Sigmoid colon (tissue), 7 donors: ENCODE measurements at places on chromosomes 4 and X. TPM values are rescaled to one million over a fixed set of nuclear protein-coding genes. Genes with fewer than 3 reads are reported as not detected.

The TKTL2 gene
- not detected for total RNA-seq

The STK32B gene
- total RNA-seq = 2.5 TPM

The RAB39B gene
- total RNA-seq = 0.54 TPM

The XAGE1B gene
- total RNA-seq = not detected

The GAGE12J gene
- not detected for total RNA-seq

The CDX4 gene
- total RNA-seq = not detected

The S100P gene
- not detected for total RNA-seq

The NXF3 gene
- total RNA-seq = 1.2 TPM

The KLHL4 gene
- total RNA-seq = 2.1 TPM

The TMSB15B gene
- 4.4 TPM for total RNA-seq

The TMPRSS11E gene
- total RNA-seq = not detected

GRCh38 chr4:67556436-67556835, 2.1 kb upstream of the STAP1 start:
- H3K27ac ChIP-seq = no peak overlapping the region
- H3K4me3 ChIP-seq = no peak overlapping the region
- DNase-seq = no peak
- no peaks in the 10 kb centered on the region for H3K36me3 ChIP-seq
- no peaks in the 10 kb centered on the region for H3K27me3 ChIP-seq

GRCh38 chr4:184174571-184175488, 42.8 kb downstream of the ENPP6 start:
- no peak overlapping the region for H3K27ac ChIP-seq
- no peaks in the 10 kb centered on the region for H3K27me3 ChIP-seq
- H3K36me3 ChIP-seq = no peaks in the 10 kb centered on the region
- no peaks in the 10 kb centered on the region for H3K4me1 ChIP-seq
- no peak for DNase-seq

DNA sequence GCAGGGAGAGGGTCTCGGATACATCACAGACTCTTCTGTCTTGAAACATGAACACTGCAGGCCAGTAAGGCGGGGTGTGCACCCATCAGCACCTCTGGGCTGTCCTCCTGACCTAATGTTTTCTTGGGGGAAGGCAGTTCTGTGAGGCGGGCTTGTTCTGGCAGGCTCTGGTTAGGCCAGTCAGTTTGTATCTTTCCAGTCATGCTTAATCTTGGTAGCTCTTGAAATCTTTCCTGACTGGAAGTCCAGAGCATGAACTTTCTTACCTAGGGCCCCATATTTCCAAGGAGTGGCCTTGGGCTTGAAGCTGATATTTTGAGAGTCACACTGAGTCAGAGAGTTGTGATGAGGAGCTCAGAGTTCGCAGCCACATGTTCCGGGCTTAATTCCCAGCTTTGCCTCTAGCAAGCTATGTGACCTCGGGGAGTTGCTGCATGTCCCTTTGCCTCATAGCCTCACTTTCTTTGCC, 54.2 kb upstream of the RASSF6 start:
- no peaks in the 10 kb centered on the region for H3K27me3 ChIP-seq
- no peaks in the 10 kb centered on the region for H3K36me3 ChIP-seq
- no peak overlapping the region for H3K27ac ChIP-seq

DNA sequence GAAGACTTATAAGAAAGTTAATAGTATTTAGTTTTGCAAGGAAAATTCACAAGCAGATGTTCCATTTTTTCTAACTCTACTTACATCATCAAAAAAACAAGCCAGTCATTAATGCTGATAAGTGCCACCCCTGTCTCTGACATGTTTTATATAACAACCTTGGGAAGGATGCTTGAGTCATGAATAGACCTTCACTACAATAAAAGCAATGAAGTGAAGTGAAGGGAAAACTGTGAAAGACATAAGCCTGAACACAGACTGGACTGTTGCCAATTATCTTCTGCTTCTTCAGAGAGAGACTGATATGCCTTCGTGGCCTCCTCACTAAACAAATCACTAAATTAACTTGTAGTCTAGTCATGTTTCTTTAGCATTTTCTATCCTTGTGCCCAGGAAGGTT, 353.2 kb downstream of the PDHA2 start:
- no peaks in the 10 kb centered on the region for H3K4me1 ChIP-seq
- DNase-seq = no peak
- H3K36me3 ChIP-seq = no peaks in the 10 kb centered on the region
- no peak overlapping the region for H3K27ac ChIP-seq
- no peak overlapping the region for H3K4me3 ChIP-seq

- H3K27ac ChIP-seq = no peak overlapping the region
- H3K4me3 ChIP-seq = no peak overlapping the region
- no peak for DNase-seq
- H3K4me1 ChIP-seq = no peaks in the 10 kb centered on the region
These were observed 734.1 kb upstream of the TENM3 start for GRCh38 chr4:181509073-181509472.

DNA sequence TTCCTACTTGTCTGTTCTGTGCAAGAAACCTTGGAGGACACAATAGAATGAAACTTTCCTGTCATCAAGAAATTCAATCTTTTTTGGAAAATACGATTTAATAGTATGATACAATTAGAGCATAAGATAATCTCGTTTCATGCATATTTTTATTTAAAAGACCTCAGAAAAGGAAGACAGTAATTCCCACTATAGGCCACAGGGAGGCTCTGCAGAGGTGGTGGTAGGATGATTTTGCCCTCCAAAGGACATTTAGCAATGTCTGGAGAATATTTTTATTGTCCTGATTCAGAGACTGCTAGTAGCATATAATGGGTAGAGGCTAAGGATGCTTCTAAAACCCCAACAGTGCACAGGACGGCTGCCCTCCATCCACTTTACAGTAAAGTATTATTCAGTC, 68.7 kb downstream of the PAK3 start:
- no peak overlapping the region for H3K4me3 ChIP-seq
- no peak overlapping the region for H3K27ac ChIP-seq
- DNase-seq = no peak
- no peaks in the 10 kb centered on the region for H3K4me1 ChIP-seq
- no peaks in the 10 kb centered on the region for H3K27me3 ChIP-seq

GRCh38 chrX:84340968-84341367, 153.0 kb upstream of the RPS6KA6 start:
- no peaks in the 10 kb centered on the region for H3K36me3 ChIP-seq
- H3K27me3 ChIP-seq = no peaks in the 10 kb centered on the region
- H3K4me1 ChIP-seq = no peaks in the 10 kb centered on the region
- DNase-seq = no peak
- no peak overlapping the region for H3K27ac ChIP-seq

DNA sequence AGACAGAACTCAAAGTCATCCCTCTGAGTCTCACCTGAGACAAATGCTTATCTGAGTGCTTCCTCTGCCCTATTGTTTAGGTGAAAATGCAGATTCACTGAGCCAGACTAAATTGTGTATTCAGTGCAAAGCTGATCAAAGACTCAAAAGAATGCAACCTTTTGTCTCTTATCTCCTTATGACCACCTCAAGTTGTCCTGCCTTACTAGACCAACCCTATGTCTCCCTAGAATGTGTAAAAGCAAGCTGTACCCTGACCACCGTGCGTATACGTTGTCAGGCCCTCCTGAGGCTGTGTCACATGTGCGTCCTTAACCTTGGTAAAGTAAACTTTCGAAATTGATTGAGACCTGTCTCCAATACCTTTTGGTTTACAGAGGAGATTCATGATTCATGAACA, 63.6 kb upstream of the SH3RF1 start:
- H3K4me1 ChIP-seq = no peaks in the 10 kb centered on the region
- no peak overlapping the region for H3K27ac ChIP-seq
- no peak for DNase-seq
- no peaks in the 10 kb centered on the region for H3K36me3 ChIP-seq
- H3K27me3 ChIP-seq = no peaks in the 10 kb centered on the region

DNA sequence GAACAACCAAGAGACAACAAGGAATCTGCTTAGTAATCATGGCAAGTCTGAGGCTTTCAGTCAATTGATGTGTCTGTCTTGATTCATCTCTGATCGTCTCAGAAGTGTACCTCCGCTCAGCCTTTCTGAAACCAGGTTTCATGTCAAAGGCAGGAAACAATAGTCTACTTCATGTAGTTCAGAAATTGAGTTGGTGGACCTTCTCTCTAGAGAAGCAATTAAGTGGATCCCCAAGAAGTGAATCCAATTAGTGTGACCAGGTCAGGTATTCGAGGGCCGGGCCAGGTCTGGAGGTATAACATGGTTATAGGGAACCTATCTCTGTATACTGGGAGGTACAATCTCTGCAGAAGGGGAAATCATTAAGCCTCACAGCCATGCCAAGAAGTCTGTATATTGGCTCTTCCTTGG, 32.0 kb downstream of the DAPP1 start:
- no peaks in the 10 kb centered on the region for H3K27me3 ChIP-seq
- H3K27ac ChIP-seq = no peak overlapping the region
- no peaks in the 10 kb centered on the region for H3K36me3 ChIP-seq
- H3K4me3 ChIP-seq = no peak overlapping the region
- no peak for DNase-seq
- H3K4me1 ChIP-seq = peaks cover 5% of the 10 kb centered on the region

GRCh38 chr4:37675587-37676290, 10.4 kb downstream of the RELL1 start:
- H3K4me1 ChIP-seq = no peaks in the 10 kb centered on the region
- H3K36me3 ChIP-seq = no peaks in the 10 kb centered on the region
- DNase-seq = no peak
- H3K27me3 ChIP-seq = no peaks in the 10 kb centered on the region

DNA sequence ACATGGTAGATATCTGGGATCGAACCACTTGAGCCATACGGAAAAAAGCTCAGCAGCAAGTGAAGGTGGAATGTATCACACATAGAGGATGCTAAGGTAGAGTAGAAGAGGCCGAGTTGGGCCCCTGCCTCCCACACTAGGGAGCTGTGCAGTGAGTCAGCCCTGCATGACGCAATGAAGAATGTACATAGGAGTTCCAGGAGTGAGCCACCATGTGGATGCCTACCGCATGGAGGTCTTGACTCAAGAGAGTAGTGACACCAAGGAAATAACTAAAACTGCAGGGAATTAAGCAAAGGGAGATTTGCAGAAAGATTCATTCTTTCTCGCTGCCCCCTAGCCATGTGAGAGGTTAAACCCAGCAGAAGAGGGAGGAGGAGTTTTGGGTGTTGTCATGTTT, 389.6 kb upstream of the IGFBP7 start:
- no peak for DNase-seq
- no peaks in the 10 kb centered on the region for H3K36me3 ChIP-seq
- H3K4me3 ChIP-seq = no peak overlapping the region
- H3K4me1 ChIP-seq = peaks cover 7% of the 10 kb centered on the region
- H3K27ac ChIP-seq = no peak overlapping the region

- H3K4me1 ChIP-seq = peaks cover 52% of the 10 kb centered on the region
- H3K27me3 ChIP-seq = no peaks in the 10 kb centered on the region
- H3K4me3 ChIP-seq = no peak overlapping the region
- H3K36me3 ChIP-seq = no peaks in the 10 kb centered on the region
- peak overlapping the region; percentile 67 for H3K27ac ChIP-seq
These were observed 13.3 kb upstream of the CD99 start for GRCh38 chrX:2677764-2678163.

DNA sequence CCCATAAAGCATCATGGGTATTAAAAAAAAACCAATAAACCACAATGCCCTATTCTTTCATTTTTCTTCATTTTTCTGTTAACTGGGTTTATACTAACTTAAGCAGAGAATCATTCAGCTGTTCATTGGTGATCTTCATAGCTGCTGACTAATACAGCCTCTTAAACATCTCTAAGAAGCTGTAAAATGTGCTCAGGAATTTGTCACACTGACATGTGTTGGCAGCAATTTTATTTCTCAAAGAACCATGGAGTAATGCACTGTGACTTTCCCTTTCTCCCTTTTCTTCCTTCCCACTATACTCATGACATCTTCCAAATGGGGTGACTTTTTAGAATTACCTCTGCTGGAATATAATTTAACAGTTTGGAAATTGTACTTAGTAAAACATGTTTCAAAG, 315.4 kb downstream of the ANTXR2 start:
- no peaks in the 10 kb centered on the region for H3K27me3 ChIP-seq
- DNase-seq = no peak
- peaks cover 34% of the 10 kb centered on the region for H3K4me1 ChIP-seq

GRCh38 chr4:147510962-147511668, 30.2 kb downstream of the EDNRA start:
- no peaks in the 10 kb centered on the region for H3K4me1 ChIP-seq
- DNase-seq = no peak
- no peak overlapping the region for H3K27ac ChIP-seq

GRCh38 chrX:130916636-130917422, 13.8 kb upstream of the ENOX2 start:
- H3K27ac ChIP-seq = no peak overlapping the region
- H3K4me3 ChIP-seq = no peak overlapping the region

- no peaks in the 10 kb centered on the region for H3K4me1 ChIP-seq
- H3K36me3 ChIP-seq = no peaks in the 10 kb centered on the region
- no peaks in the 10 kb centered on the region for H3K27me3 ChIP-seq
- DNase-seq = no peak
These were observed 28.0 kb upstream of the ATP6AP2 start for GRCh38 chrX:40552768-40553167.

DNA sequence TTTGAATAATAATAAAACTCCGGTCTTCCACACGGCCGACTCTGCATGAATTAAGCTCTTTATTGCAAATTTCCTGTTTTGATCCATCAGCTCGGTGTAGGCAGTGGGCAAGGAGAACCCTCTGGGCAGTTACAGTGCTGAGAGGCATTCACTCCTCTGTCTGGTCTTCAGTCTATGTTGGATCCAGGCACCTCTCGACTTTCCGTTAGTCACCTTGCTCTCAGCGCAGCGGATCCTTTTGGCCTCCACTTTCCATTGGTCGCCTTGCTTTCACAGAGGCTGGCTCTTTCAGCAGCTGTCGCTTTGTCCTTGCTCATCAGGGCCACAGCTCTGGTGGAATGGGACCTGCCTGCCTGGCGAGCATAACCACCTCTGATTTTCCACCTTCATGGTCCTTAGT, 52.9 kb downstream of the TRMT44 start:
- no peaks in the 10 kb centered on the region for H3K4me1 ChIP-seq
- no peaks in the 10 kb centered on the region for H3K27me3 ChIP-seq
- no peaks in the 10 kb centered on the region for H3K36me3 ChIP-seq
- H3K27ac ChIP-seq = no peak overlapping the region
- no peak overlapping the region for H3K4me3 ChIP-seq

GRCh38 chr4:20760053-20760452, 59.8 kb downstream of the PACRGL start:
- H3K36me3 ChIP-seq = no peaks in the 10 kb centered on the region
- no peaks in the 10 kb centered on the region for H3K27me3 ChIP-seq
- no peak for DNase-seq
- no peak overlapping the region for H3K4me3 ChIP-seq
- no peaks in the 10 kb centered on the region for H3K4me1 ChIP-seq

- no peak for DNase-seq
- no peak overlapping the region for H3K27ac ChIP-seq
- no peak overlapping the region for H3K4me3 ChIP-seq
- no peaks in the 10 kb centered on the region for H3K4me1 ChIP-seq
These were observed 53.8 kb downstream of the CXCL1 start for GRCh38 chr4:73922766-73923630.

- no peak overlapping the region for H3K4me3 ChIP-seq
- H3K27me3 ChIP-seq = no peaks in the 10 kb centered on the region
- H3K4me1 ChIP-seq = no peaks in the 10 kb centered on the region
- H3K36me3 ChIP-seq = no peaks in the 10 kb centered on the region
- H3K27ac ChIP-seq = no peak overlapping the region
These were observed 66.2 kb downstream of the MAGEA1 start for GRCh38 chrX:153245288-153245731.

- DNase-seq = no peak
- H3K27me3 ChIP-seq = no peaks in the 10 kb centered on the region
- no peak overlapping the region for H3K27ac ChIP-seq
- H3K4me1 ChIP-seq = no peaks in the 10 kb centered on the region
These were observed 31.2 kb downstream of the MSX1 start for GRCh38 chr4:4890574-4891255.

GRCh38 chrX:136112778-136113177, 34.6 kb upstream of the FHL1 start:
- H3K27ac ChIP-seq = no peak overlapping the region
- no peak overlapping the region for H3K4me3 ChIP-seq
- H3K27me3 ChIP-seq = no peaks in the 10 kb centered on the region
- DNase-seq = no peak
- H3K36me3 ChIP-seq = no peaks in the 10 kb centered on the region
